Muscle of arm (tissue), 14 donors: ENCODE measurements at places on chromosomes 2 and 18.
A peak's percentile ranks its signal among the peaks of the same experiment; 100 is the strongest.

DNA sequence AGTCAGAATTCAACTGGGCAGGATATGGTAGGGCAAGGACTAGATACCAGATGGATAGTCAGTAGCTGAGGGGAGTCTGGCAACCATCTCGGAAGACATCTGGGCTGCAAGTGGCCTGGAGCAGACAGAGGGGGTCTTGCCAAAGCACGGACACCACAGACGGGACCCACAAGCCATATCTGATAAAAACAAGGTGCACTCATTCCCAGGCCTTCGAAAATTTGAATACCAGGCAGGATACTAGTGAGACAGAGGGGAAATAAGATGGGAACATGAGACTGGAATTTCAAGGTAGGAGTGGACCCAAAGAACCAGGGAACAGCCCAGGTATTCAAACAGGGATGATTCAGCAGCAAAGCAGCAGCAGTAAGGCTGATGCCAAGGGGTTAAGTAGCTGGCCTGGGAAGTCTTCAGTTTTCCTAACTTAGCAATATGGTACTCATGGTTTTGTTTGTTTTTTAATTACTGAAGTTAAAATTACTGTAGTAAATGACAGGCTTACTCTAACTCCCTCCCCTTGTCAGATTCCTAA lies 144.9 kb upstream of the NCKAP5 start:
- DNase-seq, result no peak

GRCh38 chr2:150325656-150326314 lies 161.7 kb downstream of the RND3 start:
- DNase-seq, result no peak

DNA sequence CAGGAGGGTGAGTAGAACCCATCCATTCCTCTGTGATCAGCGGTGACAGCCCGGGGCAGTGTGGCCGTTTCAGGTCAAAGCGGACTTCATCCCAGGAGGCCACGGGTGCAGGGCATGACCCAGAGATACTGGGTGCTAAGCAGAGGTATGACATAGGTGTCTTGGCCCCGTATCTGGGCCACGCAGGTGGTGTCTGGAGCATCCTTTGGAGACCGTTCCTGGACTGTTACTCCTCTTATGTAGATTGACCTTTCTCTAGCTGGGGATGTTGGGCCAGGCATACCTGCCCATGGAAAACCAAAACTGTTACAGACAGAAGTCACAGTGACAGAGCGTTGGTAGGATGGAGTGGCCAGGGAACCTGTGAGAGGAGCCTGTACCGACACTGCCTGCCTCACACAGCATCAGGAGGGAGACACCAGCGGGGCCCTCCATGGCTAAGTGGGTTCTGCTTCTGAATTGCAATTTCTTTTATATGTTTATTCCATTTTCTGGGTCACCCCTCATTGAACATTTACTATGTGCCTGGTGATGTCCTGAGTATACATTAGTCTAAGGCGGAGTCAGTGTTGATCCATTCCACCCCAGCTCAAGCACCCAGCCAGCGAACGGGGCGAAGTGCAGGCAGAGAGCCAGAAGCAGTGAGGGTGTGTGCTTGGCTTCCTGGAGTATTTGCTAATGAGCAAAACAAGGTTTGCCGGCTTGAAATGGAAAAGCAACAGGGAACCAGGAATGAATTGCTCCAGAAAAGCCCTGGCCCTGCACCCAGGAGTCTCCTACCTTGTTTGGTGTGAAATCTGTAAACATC lies 141.7 kb downstream of the SH3RF3 start:
- DNase-seq, result no peak

DNA sequence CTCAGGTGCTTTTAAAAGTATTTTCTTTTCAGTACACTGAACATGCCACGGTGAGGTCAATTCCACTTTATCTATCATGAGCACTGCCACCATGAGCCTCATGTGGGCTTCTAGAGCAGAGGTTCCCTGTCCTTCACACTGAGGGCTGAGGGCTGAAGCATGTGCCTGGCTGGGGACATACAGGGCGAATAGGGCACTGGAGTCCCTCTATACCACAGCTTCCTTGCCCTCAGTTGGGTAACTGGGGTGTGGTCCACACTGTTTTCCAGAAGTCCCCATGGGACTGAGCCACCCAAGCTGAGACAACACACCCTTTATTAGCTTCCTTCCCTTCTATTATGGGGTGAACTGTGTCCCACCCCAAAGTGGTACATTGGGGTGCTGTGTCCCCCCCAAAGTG lies 172.2 kb upstream of the ID2 start:
- no peak for DNase-seq

GRCh38 chr2:132974467-132975095 lies 304.6 kb upstream of the LYPD1 start:
- no peak for DNase-seq

GRCh38 chr2:15919716-15920434 lies 20.5 kb upstream of the MYCN start:
- no peak for DNase-seq

GRCh38 chr2:46430413-46430812 lies 49.0 kb upstream of the TMEM247 start:
- no peak for DNase-seq

GRCh38 chr2:28247290-28247689 lies 145.4 kb upstream of the FOSL2 start:
- no peak for DNase-seq

- no peak for DNase-seq
Observed at GRCh38 chr2:68687018-68687417, 43.6 kb downstream of the PROKR1 start.

DNA sequence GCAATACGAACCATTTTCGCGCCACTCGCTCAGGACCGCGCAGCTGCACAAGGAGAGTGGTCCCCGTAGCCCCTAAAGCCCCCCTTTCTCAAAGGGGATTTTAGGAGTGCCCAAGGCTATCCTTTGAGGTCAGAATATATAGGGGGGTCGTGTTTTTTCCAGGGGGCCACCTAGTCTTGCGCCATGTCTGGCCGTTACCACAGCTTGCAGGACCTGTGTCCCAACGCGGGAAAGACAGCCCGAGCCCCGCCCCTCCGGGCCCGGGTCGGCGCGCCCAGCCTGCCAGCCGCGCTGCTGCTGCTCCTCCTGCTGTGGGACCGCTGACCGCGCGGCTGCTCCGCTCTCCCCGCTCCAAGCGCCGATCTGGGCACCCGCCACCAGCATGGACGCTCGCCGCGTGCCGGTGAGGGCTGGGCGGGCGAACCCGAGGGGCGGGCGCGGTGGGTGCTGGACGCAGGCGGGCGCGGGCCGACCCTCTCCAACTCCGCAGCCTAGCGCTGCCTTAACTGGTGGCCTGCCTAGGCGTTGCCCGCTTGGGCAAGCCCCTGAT lies at the start of gene CDCA7:
CDCA7 (plus strand) TSS at position 291 of the 550 bp plus-strand sequence; CDS start at position 383, 92 bp downstream.
- DNase-seq, result peak; percentile 71

- no peak for DNase-seq
Observed at GRCh38 chr18:21914739-21915319, 174.2 kb downstream of the MIB1 start.

GRCh38 chr18:37280701-37281393 lies 284.8 kb downstream of the CELF4 start:
- DNase-seq, result no peak

- no peak for DNase-seq
Observed at GRCh38 chr18:47831351-47831750, 99.1 kb downstream of the SMAD2 start.

DNA sequence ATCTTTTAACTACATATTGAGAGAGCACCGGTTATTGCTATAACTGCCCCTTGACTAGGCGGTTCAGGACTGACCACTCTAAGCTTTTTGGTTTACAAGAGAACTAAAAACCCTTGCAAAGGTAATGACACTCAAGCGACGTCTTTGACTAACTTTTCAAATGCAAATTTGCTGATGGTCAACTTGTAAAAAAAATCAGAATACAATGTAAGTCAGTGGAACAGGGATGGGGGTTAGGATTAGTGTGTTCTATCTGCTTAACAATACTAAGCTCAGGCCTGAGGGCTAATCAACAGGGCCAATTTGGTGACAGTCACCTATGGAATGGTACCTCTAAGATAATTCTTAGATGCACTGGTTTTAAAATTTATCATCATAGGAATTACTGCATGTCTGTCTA lies 57.1 kb downstream of the ZAP70 start:
- DNase-seq, result no peak

GRCh38 chr2:11659851-11660250 lies 10.1 kb downstream of the NTSR2 start:
- DNase-seq, result no peak

- peak; percentile 25 for DNase-seq
Observed at GRCh38 chr2:61471905-61472805, 1.3 kb upstream of the USP34 start.

- peak; percentile 33 for DNase-seq
Observed at GRCh38 chr2:69791045-69791444, 38.4 kb upstream of the GMCL1 start.

DNA sequence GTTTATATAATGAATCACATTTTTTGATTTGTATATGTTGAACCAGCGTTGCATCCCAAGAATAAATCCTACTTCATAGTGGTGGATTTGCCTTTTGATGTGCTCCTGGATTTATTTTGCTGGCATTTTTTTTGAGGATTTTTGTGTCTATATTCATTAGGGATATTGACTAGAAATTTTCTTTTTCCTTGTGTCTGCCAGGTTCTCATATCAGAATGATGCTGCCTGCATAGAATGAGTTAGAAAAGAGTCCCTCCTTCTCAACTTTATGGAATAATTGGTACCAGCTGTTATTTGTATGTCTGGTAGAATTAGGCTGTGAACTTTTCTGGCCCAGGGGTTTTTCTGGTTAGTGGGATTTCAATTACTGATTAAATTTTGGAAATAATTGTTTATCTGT lies 457.4 kb upstream of the DSEL start:
- no peak for DNase-seq
